ENCODE measurements at places on chromosomes 5 and 9.

DNA sequence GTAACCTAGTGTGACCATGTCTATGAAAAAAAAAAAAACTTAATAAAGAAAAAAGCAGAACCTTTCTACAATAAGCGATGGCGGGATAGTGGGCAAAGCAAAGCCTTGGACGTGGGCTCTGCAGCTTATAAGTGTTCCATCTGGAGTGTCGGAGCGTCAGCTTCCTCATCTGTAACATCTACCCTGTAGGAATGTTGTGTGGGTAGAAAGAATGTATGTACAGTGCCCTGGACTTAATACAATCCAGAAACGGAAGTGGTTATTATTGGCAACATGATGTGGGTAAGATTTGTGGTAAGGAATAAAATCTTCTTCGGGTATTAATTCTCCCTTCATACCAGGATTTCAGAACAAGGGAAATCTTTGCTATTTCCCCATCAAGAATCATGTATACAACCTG, 66.5 kb downstream of the SEMA5A start:
- DNase-seq: no peak

GRCh38 chr9:17361378-17361777, 217.5 kb upstream of the SH3GL2 start:
- no peak for DNase-seq

GRCh38 chr9:131666774-131667173, 73.1 kb downstream of the RAPGEF1 start:
- no peak for DNase-seq

GRCh38 chr5:14561741-14562140, 19.9 kb upstream of the OTULINL start:
- DNase-seq: no peak

DNA sequence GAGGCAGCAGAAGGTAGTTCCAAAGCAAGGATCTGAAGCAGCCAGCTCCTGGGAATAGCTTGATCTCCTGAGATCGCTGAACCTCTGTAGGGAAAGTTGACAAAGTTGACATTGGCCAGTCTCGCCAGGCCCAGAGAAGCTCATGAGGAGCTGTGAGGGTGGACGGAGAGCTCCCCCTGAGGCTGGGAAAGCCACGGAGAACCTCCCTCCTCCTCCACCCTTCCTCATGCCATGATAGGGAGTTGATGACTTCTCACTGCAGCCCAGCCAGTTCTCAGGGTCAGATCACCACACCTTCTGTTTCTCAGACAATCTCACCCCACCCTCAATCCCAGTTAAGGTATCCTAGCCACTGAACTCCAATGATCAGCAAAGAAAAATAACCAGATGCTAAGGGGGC, 30.4 kb upstream of the KCNV2 start:
- DNase-seq: no peak

DNA sequence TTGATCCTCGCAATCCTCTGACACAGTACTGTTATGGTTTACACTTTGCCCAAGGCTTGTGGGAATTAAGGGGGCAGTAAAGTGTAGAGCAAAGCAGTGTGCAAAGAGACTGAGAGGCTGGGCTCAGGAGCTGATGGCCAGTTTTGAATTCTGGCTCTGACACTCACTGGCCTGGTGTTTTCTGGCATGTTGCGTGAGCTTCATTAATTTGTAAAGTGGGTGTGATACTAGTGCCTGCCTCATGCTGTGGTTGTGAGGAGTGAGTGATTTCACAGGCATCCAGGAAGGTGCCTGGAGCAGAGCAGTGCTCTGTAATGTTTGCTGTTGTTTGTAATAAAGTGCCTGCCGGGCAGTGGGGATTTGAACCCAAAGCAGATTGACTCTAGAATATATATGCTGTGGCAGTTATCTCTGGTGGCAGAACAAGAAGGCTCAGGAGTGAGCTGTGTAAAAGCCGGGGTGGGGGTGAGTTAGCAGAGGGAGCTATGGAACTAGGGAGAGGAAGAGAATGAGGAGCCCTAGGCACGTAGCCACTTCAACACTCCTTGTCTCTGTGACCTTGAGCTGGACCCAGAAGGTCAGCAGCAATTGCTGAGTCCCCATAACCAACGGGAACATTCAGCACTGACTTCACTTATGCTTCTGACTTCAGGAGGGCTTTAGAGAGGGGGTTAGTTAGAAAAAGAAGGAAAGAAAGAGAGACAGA, 108.5 kb downstream of the DOCK2 start:
- no peak for DNase-seq

- DNase-seq: no peak
Observed at GRCh38 chr5:112125903-112126302, 293.2 kb downstream of the EPB41L4A start.

- DNase-seq: no peak
Observed at GRCh38 chr5:115349001-115349817, 52.8 kb upstream of the CCDC112 start.

DNA sequence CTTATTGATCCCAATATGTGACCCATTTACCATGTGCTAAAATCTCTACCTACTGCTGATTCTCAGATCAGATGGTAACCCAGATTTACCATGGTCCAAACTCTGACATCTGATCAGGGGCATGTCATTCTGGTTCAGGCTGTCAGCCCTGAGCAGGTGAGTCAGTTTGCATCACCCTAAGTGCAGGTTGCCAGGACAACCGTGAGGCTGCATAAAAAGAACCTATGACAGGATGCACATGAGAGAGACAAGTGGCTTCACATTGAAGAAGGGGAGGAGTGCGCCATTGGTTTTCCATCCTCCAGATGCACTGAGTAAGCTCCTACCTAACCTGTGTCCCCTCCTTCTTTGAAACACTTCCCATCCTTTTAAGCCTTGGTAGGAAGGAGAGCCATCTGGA, 801 bp upstream of the PRSS3 start:
- no peak for DNase-seq

GRCh38 chr5:153168241-153168640, 322.2 kb upstream of the GRIA1 start:
- DNase-seq: no peak

GRCh38 chr5:35198686-35199085, 31.6 kb downstream of the PRLR start:
- no peak for DNase-seq
